ENCODE measurements at places on chromosomes 13 and 19. TPM values are rescaled to one million over a fixed set of nuclear protein-coding genes. Genes with fewer than 3 reads are reported as not detected.
A peak's percentile ranks its signal among the peaks of the same experiment; 100 is the strongest.

DNA sequence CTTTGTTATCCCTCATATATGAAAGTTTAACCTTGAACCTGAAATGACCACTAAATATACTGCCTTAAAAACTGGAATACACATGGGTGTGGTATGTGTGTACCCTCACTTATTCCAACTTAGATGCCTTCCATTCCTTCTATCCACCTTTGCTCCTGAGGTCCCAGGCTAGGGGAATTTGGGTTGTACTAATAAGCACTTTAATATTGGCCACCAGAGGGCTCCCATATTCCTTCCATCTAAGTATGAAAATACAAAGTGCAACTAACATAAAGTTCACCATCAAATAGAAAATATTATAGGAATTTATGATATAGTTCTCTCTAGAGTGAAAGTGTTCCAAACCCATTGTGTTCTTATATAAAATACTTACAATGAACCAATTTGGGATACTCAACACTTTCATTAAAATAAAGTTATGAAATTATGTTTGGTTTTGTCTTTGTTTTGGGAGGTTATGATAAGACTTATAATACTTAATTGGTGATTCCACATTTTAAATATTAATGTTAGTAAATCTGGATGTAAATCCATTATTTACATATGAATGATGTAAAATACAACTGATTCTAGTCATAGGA, 62.3 kb downstream of the ITGBL1 start:
- no peaks in the 10 kb centered on the region for H3K27me3 ChIP-seq
- peak; percentile 17 for DNase-seq
- no peaks in the 10 kb centered on the region for H3K36me3 ChIP-seq
- no peaks in the 10 kb centered on the region for H3K4me1 ChIP-seq
- H3K27ac ChIP-seq: no peak overlapping the region

DNA sequence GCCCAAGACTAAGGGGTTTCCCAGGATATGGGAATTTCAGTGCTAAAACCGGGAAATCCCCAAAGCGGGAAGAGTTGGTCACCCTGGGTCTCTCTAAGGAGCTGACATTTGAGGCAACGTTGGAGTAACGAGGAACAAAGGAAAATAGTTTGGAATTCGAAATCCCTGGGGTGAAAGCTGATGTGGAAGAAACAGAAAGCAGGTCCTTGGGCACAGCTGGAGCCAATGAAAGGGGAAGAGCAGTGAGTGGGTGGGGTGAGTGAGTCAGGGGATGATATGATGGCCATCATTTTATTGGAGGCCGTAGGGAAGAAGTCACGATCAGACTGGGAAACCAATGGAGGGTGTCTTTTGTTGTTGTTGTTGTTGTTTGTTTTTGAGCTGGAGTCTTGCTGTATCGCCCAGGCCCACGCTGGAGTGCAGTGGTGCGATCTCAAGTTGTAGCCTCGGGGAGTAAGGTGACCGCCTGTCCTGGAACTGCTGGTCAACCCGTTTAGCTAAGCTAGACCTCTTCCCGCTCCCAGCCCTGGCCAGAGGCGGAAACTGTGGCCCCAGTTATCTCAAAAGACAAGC, 3.4 kb upstream of the RFX2 start:
- H3K4me1 ChIP-seq: peaks cover 21% of the 10 kb centered on the region
- no peak overlapping the region for H3K4me3 ChIP-seq
- H3K27me3 ChIP-seq: peaks cover 4% of the 10 kb centered on the region
- H3K27ac ChIP-seq: no peak overlapping the region

- H3K27me3 ChIP-seq: no peaks in the 10 kb centered on the region
- peak within 1 kb of the TSS; percentile 59 for H3K4me3 ChIP-seq
- H3K4me1 ChIP-seq: peaks cover 50% of the 10 kb centered on the region
- H3K27ac ChIP-seq: peak within 1 kb of the TSS; percentile 35
- H3K36me3 ChIP-seq: peaks cover 12% of the 10 kb centered on the region
Measured at GRCh38 chr19:55647732-55648584, at the start of gene CCDC106. CCDC106 (plus strand) TSS chr19:55648212; CDS start chr19:55649047, 835 bp downstream.

- no peak for DNase-seq
- H3K4me1 ChIP-seq: peaks cover 17% of the 10 kb centered on the region
- H3K27ac ChIP-seq: no peak overlapping the region
- no peaks in the 10 kb centered on the region for H3K27me3 ChIP-seq
- no peaks in the 10 kb centered on the region for H3K36me3 ChIP-seq
- no peak overlapping the region for H3K4me3 ChIP-seq
Measured at GRCh38 chr13:112670864-112671263, 19.0 kb upstream of the ATP11A start.

DNA sequence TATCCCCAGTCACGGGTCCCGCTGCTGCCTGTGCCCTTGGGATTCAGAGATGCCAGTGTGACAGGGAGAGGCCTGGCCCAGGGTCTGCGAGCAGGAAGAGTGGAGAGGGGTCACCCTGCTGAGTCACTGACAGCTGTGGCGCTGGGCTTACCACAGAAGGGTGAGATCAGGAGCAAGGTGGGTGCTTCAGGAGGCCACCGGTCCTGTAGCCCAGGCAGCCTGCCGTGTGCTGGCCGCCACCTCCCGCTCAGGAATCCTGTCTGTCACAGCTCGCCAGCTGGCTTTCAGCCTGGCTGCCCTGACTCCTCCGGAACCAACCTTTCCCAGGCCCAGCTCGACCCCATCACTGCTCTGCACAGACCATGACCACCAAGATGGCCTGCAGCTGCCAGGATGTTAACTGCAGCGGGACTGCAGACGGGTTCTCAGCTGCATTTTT, 25.3 kb downstream of the NAXD start:
- peaks cover 88% of the 10 kb centered on the region for H3K36me3 ChIP-seq
- H3K27me3 ChIP-seq: no peaks in the 10 kb centered on the region
- no peak for DNase-seq
- H3K27ac ChIP-seq: no peak overlapping the region
- H3K4me1 ChIP-seq: peaks cover 10% of the 10 kb centered on the region

STARD13 gene
- not detected for total RNA-seq

Measured in CD4-positive, alpha-beta T cell (primary cell).